ENCODE measurements at places on chromosomes 4 and X. TPM values are rescaled to one million over a fixed set of nuclear protein-coding genes. Genes with fewer than 3 reads are reported as not detected.

Gene DSPP
- polyA plus RNA-seq = 0.04 TPM

Gene AREG
- polyA plus RNA-seq = 0.07 TPM

Gene GAGE12F
- not detected for polyA plus RNA-seq

Gene FGA
- polyA plus RNA-seq = 0.10 TPM

Gene STPG2
- polyA plus RNA-seq = 0.36 TPM

Gene BST1
- 13.8 TPM for polyA plus RNA-seq

Gene HTRA3
- 15.4 TPM for polyA plus RNA-seq

Measured in renal pelvis (tissue), 12 donors.